ENCODE measurements at places on chromosomes 4 and X.
A peak's percentile ranks its signal among the peaks of the same experiment; 100 is the strongest.

DNA sequence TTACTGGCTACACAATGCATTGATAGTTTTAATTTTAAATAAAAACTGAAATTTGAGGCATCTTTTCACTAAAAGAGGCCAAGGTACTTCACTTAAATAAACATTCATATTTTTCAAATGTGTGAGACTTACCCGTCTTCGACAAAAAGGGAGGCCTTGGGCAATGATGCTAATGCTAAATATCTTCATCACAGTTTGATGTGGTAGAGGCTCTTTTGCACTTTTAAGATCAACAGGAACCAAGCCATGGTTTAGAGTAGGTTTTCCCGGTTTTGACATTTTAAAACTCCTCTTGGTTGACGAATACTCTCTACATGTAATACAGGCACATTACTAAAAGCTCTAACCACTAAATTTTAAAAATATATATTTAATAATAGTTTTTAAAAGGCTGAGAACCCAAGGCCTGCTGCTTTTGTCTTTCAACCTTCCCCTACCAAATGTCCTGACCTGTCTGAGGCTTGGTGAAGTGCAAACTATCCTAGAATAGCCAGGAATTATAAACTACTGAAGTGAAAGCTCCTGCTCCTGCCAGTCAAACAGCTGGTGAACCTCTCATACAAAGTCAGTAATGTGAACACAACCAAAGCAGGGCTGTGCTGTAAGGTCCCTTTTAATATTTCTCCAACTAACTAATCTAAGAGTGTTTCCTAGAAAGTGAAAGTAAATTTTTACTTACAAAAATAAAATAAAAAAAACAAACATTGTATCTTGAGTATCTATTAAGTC lies 153.7 kb downstream of the FBXW7 start:
- DNase-seq = no peak

DNA sequence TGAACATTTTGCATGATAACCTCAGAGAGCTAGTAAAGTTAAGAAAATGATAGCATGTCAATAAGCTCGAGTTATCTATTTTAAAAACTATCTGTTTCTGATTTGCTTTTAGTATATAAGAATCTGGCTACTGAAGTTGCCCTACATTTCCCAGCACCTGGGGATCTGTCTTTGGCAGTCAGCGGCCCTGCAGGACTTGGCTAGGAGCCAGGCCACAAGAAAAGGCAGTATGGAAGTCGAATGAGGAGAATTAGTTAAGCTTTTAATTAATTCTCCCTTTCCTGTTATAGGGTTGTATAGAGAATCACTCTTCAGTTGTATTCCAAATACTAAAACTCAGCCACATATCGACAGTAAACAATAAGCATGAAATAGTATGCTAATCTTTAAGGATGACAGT lies 22.7 kb downstream of the POU4F2 start:
- DNase-seq = no peak

GRCh38 chr4:121307445-121308327 lies 73.1 kb downstream of the QRFPR start:
- DNase-seq = no peak

DNA sequence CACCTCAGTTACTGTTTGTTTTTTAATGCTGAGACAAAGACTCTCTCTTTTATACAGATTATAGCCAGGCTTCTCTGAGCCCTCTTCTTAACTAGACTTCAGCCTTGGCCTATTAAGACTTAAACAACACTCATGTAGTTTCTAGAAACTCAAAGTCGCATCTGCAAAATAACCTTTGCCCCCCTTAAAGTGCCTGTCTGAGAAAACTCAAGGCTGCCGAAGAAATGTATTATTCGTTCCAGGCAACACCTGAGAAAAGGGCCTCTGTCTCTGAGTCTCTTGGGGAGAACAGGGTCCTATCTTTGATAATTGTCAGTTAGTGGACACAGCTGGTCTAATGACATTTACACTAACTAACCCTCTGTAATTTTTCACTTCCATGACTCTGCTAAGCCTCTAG lies 60.8 kb upstream of the HPGD start:
- DNase-seq = no peak

DNA sequence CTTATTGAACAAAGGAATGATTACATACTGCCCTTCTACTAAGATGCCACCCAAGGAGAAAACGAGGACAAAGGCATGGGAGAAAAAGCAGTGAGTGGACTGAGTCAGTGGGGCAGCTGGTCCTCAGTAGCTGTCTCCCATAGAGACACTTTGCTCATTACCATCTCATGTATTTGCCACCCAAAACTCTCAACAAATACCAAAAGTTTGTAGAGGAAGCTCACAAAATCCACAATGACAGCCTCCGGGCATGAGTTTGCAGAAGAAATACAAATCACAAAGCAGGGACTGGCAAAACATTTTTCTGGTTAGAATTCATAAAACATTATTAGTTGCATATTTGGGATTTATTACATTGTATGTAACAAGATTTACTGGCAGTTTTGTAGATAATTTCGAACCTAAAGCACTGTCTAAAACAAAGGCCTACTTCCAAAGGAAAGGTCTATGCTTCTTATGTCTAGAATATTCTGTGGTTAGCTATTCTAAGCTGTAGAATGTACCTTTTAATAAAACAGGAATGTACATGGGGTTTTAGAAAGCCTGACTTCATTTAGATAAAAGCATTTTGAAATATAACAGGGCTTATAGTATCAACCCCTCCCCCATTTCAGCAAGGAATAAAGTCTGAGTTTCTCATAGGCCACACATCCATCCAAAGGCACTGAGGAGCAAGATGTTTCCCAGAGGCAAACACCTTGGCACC lies 17.7 kb downstream of the PCDH18 start:
- DNase-seq = no peak

DNA sequence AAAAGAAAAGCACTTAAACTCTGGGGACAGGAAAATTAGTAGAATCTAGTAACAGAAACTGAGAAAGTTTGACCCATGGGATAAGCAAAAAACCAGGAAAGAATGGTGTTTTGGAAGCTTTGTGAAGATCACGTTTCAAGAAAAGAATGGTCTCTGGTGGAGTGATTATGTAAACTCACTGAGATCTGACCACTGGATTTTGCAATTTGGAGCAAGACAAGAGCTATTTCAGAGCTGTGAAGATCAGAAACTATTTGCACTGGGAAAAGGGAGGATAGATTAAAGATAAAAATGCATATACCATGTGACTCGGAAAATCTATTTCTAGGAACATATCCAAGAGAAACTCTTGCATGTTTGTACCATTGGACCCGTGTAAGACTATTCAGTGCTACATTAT lies 4.3 kb downstream of the TMPRSS11D start:
- no peak for DNase-seq

DNA sequence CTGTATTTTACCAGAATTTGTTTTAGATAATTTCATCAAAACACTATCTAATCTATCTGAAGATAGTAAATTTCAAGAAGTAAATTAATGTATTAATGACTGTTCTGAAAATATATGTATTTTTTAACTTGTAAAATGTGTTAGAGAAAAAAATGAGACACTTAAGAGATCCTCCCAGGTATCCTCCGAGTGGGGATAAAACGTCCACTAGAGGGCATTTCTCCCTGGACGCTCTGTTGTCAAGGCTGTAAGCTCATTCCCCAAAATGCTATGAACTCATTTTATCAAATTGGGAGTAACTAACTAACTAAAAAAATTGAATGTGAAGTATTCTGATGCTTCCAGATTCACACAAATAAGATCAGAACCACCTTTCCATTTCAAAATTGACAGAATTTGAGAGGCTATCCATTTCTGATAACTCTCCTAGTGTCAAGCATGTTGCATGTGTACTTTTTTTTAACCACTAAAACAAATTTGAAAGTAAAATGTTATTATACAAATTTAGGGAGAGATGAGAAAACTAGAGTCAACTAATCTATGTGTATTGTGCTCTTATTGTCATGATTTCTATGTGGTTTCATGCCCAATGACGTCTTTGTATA lies 337.3 kb upstream of the HS3ST1 start:
- no peak for DNase-seq

GRCh38 chr4:123876143-123876542 lies 479.5 kb downstream of the SPRY1 start:
- no peak for DNase-seq

GRCh38 chr4:168019019-168019651 lies 73.2 kb upstream of the ANXA10 start:
- no peak for DNase-seq

GRCh38 chr4:4613641-4614286 lies 71.9 kb upstream of the STX18 start:
- DNase-seq = no peak

GRCh38 chr4:17426222-17426621 lies 85.7 kb downstream of the QDPR start:
- no peak for DNase-seq

DNA sequence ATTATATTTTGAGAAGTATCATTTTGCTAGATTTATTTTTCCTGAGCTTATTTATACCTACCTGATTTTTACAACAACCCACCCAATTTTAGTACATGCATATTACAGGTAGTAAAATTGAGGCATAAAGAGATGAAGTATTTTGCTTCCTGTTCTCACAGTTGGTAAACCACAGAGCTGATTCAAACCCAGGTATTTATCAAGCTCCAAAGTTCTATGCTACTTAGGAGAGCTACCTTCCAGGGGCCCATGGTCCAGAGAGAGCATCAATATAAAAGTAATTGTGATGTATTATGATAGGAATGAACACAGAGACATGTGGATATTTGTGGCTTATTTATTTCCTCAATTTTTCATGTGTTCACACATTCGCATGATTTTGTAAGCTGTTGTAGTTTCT lies 20.2 kb upstream of the GBA3 start:
- DNase-seq = no peak

- no peak for DNase-seq
Measured at GRCh38 chrX:101999644-102000539, 68.1 kb upstream of the ZMAT1 start.

DNA sequence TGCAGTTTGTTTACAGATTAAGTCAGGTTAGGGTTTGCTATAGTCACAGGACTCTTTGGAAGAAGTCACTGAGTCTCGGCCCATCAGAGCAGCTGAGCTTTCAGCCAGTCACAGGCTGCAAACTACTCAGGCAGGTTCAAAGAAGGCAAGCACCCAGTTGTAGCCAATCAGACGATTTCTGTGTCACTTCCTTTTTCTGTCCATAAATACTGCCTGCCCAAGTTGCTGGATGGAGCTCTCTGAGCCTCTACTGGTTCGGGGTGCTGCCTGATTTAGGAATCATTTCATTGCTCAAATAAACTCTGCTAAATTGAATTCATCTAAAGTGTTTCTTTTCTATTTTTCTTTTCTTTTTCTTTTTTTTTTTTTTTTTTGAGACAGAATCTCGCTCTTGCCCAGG lies 7.3 kb upstream of the SH3BP2 start:
- DNase-seq = no peak

DNA sequence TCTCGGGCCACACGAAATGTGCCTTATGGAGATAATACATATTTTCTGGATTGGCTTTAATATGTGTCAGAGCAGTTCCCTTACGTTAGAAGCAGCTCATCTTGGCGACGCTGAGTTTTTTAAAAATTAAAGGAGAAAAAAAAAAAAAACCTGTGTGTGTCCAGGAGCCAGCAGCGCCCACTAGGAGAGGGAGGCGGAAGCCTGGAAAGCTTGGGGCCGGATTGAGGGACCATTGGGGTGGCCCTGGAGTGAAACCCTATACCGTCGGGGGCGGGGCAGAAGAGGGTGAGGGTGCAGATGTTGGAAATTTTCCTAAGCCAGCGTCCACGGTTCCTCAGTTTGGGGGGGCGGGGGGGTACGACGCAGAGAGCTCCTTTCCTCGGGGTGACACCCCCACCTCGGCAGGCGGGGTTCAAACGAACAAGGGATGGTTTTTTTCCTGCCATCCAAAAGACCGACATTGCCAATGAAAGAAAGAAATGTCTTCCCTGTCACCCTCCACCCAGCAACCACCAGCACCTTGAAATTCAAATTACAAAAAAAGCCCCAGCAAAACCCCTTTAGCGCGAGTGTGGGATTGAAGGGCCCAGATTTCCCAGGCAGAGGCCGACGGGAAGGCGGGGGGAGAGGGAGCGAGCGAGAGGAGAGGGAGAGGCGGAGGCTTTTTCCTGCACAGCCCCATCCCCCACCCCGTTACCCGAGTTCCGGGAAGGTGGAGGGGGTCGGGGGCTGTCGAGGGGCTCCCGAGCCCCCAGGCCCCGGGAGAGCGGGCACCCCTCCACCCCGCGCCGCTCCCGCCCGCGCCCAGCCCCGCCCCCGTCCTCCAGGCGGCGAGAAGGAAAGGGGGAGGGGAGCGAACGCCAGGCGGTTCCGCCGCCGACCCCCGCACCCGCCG lies 859 bp downstream of the SMARCA1 start:
- peak; percentile 79 for DNase-seq

GRCh38 chr4:73599182-73599581 lies 21.1 kb downstream of the RASSF6 start:
- no peak for DNase-seq

- DNase-seq = no peak
Measured at GRCh38 chr4:86948276-86948675, 13.5 kb downstream of the AFF1 start.

DNA sequence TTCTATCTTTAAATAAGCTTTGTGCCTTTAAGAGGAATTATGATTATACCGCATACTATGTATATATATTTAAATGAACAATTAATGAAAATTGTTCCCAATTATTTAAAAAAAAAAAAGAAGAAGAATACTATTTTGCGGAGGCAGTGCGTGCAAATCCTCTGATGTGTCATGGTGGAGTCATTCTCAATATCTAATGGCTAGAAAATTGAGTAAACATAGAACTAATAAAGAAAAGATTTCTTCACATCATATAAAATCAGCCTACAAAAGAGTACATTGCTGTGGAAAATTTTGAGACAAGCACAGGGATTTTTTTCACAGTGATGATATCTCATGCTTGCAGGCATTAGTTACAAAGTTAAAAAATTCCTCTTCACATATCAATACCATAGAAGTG lies 2.6 kb upstream of the EREG start:
- DNase-seq = no peak

- no peak for DNase-seq
Measured at GRCh38 chr4:28209371-28209924, 1348.8 kb downstream of the STIM2 start.

DNA sequence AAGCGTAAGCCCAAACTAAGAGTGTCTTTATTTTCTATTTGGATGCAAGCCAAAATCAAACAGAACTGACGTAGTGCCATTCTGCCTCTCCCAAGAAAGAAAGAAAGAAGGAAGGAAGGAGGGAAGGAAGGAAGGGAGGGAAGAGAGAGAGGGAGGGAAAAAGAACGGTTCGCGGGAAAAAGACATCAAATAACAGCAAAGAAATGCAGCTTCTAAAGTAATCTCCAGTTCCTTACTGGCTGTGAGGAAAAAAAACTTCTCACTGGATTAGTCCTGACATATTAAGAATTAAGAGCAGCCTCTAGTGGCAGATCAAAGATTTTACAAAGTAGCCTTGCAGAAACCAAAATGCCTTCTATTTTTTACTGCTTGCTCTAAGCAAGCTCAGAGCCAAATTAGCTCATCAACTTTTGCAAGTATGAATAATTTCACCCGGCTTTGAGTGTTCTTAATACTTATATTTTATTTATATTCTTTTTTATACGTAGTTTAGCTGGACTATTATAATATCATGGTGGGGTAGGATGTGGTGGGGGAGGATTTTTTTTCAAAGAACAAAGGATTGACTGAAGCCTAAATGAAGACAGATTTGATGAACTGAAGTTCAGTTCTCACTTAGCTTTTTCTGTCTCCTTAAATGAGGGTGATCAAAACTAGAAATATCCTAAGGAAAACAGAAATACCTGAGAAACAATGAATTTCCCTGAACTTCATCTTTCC lies 36.6 kb downstream of the PITX2 start:
- DNase-seq = no peak

- DNase-seq = no peak
Measured at GRCh38 chr4:159434114-159434870, 331.4 kb downstream of the RAPGEF2 start.

- no peak for DNase-seq
Measured at GRCh38 chr4:17468619-17469221, 43.2 kb downstream of the QDPR start.

Data from type B pancreatic cell (in vitro differentiated cells).